ENCODE measurements at places on chromosomes 6 and 20.
A peak's percentile ranks its signal among the peaks of the same experiment; 100 is the strongest.

DNA sequence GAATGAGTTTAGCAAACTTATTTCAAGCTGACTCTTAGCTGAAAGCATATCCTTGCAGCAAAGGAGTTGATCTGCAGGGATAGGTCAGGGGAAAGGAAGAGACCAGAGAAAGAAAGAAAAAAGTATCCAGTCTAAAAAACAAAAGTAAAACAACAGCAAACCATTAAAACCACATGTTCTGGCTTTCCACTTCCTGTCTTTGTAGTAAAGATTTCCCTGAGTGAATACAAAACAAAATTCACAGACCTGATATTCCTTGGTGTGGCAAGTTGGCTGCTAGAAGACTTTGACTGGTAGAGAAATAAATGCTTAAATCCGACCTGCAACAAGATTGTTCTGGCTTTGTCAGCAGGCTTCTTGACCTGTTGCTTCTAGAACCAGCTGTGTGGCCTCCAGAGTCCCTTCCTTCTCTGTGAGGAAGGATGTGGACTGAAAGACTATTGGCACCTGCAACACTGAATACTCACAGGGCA is 23.4 kb upstream of the MCM3 start:
- H3K4me1 ChIP-seq = peaks cover 13% of the 10 kb centered on the region
- no peak overlapping the region for H3K27ac ChIP-seq
- no peak for DNase-seq
- no peaks in the 10 kb centered on the region for H3K27me3 ChIP-seq
- H3K4me3 ChIP-seq = no peak overlapping the region

DNA sequence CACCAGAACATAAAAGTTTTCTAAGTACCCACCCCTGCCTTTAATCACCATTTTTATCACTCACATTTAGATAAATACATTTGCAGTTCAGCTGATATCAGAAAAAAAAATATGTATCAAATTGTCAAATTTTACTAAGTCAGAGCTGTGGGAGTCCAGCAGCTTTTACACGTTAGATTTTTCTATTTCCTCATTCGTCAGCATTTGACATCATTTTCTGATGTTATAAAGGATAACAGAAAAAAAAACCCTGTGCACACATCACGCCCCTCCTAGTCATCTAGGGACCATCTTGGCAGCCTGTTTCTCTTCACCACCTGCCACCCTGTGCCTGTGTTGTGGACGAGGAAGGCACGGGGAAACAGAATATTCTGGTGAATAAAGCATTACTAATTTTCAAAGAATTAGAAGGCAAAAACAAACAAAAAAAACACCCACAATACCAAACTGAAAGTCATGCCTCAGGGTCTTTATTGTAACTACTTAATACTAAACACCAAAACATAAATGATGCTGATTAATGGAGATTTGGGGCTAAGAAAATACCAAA is 12.4 kb downstream of the B4GALT5 start:
- H3K27me3 ChIP-seq = no peaks in the 10 kb centered on the region
- H3K4me3 ChIP-seq = no peak overlapping the region
- H3K36me3 ChIP-seq = no peaks in the 10 kb centered on the region
- DNase-seq = no peak
- peak overlapping the region; percentile 33 for H3K27ac ChIP-seq

- H3K27me3 ChIP-seq = no peaks in the 10 kb centered on the region
- no peak overlapping the region for H3K4me3 ChIP-seq
- H3K27ac ChIP-seq = no peak overlapping the region
Measured at GRCh38 chr6:103925317-103925716, 934.4 kb downstream of the HACE1 start.

DNA sequence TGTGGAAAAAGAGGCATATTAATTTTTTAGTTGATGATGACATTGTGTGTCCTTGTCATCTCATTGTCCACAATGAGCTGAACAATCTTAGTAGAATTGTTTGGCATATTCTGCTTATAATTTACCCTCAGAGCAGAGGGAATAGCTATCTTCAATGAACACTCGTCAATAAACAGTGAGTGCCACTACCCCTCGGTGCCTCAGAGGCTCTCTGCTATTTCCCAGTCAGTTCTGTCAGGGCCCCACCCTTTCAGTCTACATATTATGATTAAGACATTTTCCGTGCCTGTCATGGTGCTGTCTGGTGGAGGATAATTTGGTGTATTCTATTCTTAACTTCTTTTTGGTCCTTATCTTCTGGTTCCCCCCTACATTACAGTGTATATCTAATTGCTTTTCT is 31.2 kb downstream of the NUS1 start:
- H3K36me3 ChIP-seq = peaks cover 9% of the 10 kb centered on the region
- H3K27me3 ChIP-seq = no peaks in the 10 kb centered on the region
- no peak overlapping the region for H3K4me3 ChIP-seq
- H3K27ac ChIP-seq = no peak overlapping the region
- DNase-seq = no peak
- H3K4me1 ChIP-seq = no peaks in the 10 kb centered on the region

DNA sequence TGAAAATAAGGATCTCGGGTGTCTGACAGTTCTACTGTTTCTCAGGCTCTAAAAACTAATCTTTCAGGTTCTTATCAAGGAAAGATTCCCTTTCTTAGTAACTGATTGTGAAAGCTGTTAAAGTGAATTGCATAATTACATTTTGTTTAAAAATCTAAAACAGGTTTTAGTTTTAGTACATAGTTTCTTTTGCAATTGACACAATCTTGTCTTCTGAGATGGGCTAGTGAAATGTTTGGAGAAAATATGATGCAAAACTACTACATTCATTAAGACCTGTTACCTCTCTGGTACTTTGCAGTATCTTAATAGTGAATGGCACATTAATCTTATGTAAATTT is 298.4 kb downstream of the UTRN start:
- H3K27ac ChIP-seq = no peak overlapping the region
- H3K4me3 ChIP-seq = no peak overlapping the region
- no peak for DNase-seq
- H3K27me3 ChIP-seq = no peaks in the 10 kb centered on the region
